ENCODE measurements at places on chromosomes 13 and 19.

GRCh38 chr19:49272204-49272603 lies 52.8 kb downstream of the SLC6A16 start:
- DNase-seq: no peak

GRCh38 chr19:28444362-28444761 lies 768.6 kb downstream of the UQCRFS1 start:
- DNase-seq: no peak

- DNase-seq: no peak
These were observed 7.0 kb downstream of the U2AF2 start for GRCh38 chr19:55661826-55662225.

- DNase-seq: no peak
These were observed 15.3 kb downstream of the FBXO27 start for GRCh38 chr19:39017026-39017425.

- peak; percentile 29 for DNase-seq
These were observed 79.4 kb downstream of the FOXO1 start for GRCh38 chr13:40586886-40587565.

DNA sequence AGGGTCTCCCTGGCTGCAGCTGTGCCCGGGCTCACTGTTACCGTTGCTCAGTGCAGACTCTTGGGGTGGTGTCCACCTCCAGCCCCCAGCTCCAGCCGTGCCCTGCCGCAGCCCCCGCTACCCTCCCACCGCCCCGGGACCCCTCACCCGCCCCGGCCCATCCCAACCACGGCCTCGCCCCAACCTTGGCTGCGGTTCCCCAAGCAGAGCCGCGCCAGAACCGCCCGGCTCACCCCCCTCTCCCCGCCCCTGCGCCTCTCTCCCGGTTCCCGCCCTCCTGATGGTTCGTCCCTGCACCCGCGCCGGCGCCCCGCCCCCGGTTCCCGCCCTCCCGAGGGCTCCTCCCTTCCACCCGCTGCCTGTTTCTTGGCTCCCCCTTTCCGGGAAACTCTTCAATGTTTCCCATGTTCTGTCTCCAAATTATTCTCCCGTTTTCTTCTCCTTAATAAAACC lies 40.3 kb downstream of the ANKRD10 start:
- DNase-seq: peak; percentile 92

Measured in lung (tissue), 17 donors.